ENCODE measurements at places on chromosomes 6 and 20.

DNA sequence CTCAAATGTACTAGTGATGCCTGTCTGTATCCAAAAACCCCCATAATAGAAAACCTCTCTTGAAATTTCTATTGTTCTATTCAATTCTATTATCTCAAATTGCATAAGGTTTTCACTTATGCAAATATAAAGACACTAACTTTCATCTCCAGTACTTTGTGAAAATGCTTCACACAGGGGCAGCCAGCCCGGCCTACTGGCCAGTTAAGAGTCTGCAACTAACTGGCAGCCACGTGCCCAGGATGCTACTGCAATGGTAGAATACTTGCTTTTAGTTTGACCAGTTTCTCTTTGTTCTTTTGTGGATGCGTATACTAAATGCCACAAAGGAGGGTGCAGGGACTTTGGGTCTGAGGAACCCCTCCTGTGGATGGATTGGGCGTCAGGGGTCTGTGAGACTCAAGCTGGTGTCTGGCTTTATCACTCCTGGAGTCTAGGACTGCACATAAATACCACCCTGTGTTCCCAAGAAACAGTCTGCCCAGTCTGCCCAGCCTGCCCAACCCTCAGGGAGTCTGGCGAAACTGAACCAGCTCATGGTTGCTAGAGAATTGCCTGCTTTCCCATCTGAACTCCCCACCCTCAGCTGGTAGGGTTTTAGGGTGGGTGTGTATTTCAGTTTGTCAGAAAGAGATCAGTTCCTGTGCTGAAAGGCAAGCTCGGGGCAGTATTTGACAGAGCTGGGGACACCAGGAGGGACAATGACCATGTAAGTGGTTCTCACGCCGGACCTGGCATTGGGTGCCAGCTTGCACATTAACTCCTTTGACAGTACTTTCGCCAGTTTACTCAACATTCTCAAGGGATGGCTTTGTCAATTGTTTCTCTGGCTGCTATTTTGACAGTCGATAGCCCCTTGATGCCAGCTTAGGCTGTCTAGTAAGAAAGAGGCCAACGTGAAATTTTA lies 558.2 kb upstream of the JAG1 start:
- no peak for DNase-seq

- DNase-seq = peak; percentile 43
Measured at GRCh38 chr20:44370639-44371218, 15.2 kb downstream of the HNF4A start.

DNA sequence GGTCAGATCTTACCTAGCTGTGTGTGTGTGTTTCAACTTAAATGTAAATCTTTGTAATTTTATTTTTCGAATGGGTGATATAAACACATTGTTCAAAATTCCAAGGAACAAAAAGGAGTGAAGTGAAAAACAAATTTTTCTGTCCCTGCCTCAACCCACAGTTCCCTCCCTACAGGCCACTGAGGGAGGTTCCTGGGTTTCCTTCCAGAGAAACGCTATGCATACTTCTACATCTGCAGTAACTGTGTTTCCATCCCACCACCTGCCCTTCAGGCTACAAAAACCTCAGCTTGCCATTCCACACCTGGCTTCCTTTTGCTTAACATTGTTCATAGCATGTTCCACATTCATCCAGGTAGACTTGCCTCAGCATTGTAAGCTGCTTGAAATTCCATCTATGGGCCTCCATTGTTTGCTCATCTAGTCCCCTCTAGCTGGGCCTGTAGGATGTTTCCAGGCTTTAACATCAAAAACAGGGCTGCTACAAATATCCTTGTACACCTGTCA lies 12.0 kb downstream of the ANGPT4 start:
- no peak for DNase-seq

- no peak for DNase-seq
Measured at GRCh38 chr20:57160985-57161384, 105.5 kb downstream of the BMP7 start.

GRCh38 chr6:122322824-122323223 lies 76.6 kb upstream of the HSF2 start:
- DNase-seq = no peak

All from H9 (cell line).